Tibial nerve (tissue), 4 donors: ENCODE measurements at places on chromosomes 13 and 19.

- DNase-seq, result no peak
Measured at GRCh38 chr13:34654203-34654602, 287.9 kb upstream of the NBEA start.

- no peak for DNase-seq
Measured at GRCh38 chr19:17402982-17403855, 2.2 kb downstream of the BST2 start.

- no peak for DNase-seq
Measured at GRCh38 chr13:73900591-73900990, 233.6 kb downstream of the KLF12 start.

DNA sequence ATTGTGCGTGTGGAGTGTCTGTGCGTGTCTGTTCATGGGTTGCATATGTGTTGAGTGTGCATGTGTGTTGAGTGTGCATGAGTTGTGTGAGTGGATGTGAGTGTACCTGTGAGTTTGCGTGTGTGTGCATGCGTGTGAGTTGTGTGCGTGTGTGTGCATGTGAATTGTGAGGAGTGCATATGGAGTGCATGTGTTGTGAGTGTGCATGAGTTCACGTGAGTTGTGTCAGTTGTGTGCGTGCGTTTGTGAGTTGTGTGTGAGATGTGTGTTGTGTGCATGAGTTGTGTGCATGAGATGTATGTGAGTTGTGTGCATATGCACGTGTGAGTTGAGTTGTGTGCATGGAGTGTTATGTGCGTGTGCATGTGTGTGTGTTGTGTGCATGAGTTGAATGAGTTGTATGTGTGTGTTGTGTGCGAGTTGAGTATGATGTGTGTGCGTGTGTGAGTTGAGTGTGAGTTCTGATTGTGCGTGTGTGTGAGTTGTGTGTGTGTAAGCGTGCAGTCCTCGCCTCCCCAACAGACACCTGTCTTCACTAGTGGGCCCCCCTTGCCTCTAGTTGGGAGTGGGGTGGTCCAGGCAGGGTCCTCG is 29.3 kb downstream of the TFDP1 start:
- DNase-seq, result no peak
